ENCODE measurements at places on chromosomes 4 and X. TPM values are rescaled to one million over a fixed set of nuclear protein-coding genes. Genes with fewer than 3 reads are reported as not detected.

Gene NOX1
- total RNA-seq = not detected

DNA sequence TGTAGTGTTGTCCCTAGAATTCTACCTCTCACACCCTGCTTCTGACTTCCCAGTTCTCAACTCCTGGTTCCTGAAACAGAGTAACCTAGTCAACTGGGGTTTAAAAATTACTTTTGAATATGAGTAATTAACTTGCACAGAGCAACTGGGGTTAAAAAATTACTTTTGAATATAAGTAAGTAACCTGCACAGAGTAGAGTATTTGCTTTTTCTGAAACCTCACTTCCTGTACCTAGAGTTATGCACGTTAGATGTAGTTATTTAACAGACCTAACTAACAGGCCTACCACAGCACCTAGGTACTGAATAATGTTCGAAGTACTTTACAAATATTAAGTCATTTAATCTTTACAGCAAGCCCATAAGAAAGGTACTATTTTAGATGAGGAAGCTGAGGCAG lies 32.9 kb downstream of the SLC39A8 start:
- no peak for DNase-seq

DNA sequence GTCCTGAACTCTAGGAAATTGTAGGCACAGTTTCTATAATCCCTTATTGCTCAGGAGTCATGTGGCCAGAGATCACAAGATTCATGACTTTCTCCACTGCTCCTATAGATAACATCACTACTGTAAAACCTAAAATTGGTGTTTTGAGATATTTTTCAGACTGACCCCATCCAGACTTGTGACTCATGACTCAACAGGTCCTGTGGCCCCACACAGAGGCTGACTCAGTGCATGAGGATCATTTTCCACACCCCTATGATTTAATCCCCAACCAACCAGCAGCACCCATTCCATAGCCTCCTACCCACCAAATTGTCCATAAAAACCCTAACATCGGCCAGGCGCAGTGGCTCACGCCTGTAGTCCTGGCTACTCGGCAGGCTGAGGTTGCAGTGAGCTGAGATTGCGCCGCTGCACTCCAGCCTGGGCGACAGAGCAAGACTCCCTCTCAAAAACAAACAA lies 13.2 kb upstream of the XIAP start:
- no peak for DNase-seq

DNA sequence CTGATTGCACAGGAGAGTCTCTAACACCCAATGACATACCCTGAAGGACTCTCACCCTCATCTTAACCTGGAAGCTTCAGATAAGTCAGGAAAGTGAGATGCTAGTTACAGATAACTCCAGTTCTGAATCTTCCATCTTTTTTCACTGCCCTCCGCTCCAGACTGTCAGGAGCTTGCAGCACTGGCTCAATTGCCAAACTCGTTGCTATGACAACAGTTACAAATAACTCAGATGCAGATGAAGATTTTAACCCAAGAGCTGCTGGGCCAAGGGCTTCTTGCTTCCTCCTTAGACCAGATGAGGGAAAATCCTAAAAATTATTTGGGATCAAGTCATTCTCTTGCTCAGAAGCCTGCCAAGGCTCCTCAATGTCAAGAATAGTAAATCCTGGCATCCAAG lies 109.1 kb upstream of the HUWE1 start:
- no peak for DNase-seq

DNA sequence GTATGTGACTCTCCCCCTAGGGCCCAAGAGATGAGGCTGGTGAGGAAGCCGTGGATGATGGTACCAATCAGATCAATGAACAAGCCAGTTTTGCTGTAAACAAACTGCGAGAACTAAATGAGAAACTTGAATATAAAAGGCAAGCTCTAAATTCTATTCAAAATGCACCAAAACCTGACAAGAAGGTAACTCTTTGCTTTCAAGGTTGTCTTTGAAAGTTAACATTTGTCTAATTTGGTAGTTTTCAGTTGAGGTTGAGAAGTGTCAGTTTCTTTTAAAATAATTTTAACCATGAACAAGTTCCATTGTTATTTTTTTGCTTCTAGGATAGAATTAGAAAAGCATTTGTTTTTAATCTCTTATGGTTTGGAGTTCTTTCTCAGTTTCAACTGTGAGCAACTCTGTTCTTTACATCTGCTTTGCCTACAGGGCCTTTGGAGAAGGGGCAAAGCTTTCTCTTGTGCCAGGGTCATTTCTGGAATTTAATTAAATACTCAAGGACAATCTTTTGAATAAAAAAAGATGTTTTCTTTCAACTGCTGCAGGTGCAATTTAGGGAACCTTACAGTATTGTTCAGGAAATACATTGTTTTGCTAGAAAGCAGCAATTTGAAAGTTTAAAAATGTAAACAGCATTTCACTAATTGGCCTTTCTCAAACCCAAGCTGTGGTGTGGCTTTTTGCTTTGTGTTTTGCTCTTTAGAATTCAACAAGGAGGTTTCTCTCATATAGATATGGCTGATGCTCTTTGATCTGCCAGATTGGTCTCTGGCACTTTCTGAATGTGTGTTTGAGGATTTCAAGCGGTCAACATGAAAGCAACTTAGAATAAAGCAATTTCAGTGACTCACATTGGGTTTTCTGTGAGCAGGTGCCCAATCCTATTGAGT lies 62.9 kb downstream of the LRP2BP start:
- DNase-seq = no peak

Gene CWH43
- 23.1 TPM for total RNA-seq

Gene AFP
- total RNA-seq = not detected

DNA sequence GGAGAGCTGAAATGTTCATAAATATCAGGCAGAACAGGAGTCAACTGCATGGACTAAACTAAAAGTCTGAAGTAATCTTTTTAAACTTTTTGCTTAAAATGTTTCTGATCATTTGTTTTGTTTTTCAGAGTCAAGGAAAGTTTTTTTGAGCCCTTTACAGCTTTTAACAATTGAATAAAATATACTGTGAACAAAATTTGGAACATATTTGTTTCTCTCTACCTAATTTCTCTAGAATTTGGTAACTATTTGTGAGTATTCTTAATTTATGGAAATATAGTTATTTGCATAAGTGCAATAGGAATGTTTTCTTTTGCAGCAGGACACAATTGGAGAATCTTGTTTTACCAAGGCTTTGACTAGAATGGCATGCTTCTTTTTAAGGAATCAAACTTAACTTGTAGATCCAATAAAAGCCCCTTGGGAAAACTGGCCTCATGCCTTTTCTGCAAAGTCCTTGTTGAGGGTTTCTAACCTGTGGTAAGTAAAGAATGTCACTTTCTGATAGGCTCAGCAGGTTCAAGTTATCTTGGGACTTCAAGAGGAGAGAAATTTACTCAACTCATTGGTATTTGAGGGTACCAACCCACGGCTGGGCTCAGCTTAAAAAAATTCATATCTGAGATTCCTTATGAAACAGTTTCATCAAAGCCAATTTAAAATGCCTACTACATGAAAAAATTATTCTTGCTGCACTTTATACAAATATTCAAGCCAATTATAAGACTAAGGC lies 91.5 kb downstream of the UPRT start:
- DNase-seq = no peak

All from esophagus squamous epithelium (tissue), 5 donors.